A172 (cell line): ENCODE measurements at places on chromosomes 12 and 14. TPM values are rescaled to one million over a fixed set of nuclear protein-coding genes. Genes with fewer than 3 reads are reported as not detected.

Gene SLC35E3
- 1.8 and 2.7 TPM in 2 replicates for total RNA-seq

Gene NAV3
- total RNA-seq = 38.6 and 52.0 TPM in 2 replicates

Gene HCAR1
- total RNA-seq = not detected in 2 replicates

Gene TCL1B
- not detected in 2 replicates for total RNA-seq

Gene OR11G2
- total RNA-seq = not detected in 2 replicates

Gene TUBA1C
- 1,111 and 1,563 TPM in 2 replicates for total RNA-seq

- peak; percentile 43 for DNase-seq
Measured at GRCh38 chr14:70698288-70698687, 56.6 kb downstream of the TTC9 start.

- no peak for DNase-seq
Measured at GRCh38 chr12:14431975-14432374, 66.5 kb downstream of the ATF7IP start.

GRCh38 chr12:78331753-78332152, 501.1 kb downstream of the NAV3 start:
- DNase-seq = no peak

GRCh38 chr12:64029013-64029857, 184.7 kb downstream of the SRGAP1 start:
- peak; percentile 35 for DNase-seq

DNA sequence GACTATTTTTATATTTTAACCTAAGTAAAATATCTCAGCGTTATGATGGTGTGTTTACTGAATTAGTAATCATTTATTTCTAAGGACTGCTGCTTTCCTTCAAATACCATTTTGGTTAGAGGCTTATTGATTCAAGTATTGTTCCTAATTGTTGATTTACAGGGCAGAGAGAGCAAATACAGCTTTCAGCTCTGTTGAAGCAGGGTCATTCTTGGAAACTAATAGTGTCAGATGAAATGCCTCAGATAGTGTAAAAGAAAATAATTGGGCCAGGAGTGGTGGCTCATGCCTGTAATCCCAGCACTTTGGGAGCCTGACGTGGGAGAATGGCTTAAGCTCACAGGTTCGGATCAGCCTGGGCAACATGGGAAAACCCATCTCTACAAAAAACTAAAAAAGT, 249.3 kb downstream of the FUT8 start:
- no peak for DNase-seq

DNA sequence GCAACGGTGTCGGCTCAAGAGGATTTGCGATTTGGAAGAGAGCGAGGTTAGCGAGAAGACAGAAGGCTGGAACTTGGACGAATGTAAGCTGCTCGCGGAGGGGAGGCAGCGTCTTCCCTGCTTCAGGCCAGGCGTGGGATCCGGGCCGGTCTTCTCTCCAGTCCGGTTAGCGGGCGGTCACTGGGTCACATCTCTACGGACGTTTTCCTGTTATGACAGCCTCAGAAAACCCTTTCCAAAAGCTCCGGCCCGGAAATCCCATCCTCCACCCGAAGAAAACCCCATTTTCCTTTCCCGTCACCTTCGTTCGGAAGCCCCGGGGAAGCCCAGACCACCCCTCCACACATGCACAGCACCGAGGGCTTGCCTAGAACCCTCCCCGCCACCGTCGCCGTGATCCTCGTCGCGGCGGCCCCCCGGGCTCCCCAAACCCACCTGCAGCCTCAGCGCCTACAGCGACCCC, 268 bp downstream of the NDUFB1 start:
- peak; percentile 7 for DNase-seq

DNA sequence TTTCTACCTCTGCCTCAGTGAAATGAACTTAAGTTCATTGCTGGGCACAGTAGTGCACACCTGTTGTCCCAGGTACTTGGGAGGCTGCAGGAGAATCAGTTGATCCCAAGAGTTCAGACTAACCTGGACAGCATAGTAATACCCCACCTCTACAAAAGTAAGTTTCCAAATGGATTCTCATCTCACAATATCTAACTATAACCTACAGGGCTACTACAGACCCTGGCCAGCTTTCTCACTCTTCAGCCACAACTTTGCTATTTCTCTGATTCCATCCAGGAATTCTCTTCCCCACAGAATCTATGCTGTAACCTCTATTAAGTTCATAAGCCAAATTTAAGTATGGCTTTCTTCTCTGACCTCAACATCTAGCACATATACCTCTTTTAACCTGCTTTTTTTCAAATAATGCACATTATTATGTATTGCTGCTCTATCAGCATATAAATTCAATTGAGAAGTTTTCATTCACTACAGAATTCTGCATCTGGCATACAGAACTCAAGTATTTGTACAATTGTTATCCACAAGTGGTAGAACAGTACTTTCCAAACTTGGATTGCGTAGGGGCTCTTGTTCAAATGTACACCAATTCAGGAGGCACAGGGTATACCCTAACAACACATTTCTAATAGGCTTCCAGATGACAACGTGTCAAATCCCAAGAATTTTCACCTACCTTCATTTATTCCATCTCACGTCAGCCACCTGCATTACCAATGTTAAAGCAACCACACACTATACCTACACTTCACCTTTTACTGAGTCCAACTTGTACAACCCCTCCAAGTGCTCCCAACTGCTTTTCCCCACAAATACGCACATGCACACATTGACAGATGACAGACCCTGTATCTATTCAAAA, 3.8 kb downstream of the RPS29 start:
- no peak for DNase-seq

GRCh38 chr12:114672817-114673168, 11.2 kb downstream of the TBX3 start:
- DNase-seq = no peak

DNA sequence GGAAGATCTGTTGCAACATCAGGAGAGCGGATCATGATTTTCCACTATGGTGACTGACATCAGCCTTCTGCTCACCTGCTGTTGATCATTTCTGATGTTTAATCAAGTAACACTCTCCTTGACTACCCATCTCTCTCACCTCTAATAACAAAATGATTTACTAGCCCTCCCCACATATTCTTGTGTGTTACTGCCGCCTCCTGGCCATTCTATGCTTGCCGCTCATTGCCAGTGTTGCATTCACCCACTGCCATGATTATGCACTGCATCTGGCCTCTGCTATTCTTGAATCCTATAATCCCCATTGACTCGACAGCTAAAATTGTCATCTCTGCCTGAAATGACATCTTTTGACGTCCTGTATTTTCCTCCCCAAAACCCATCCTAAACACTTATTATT, 113.8 kb downstream of the RERGL start:
- peak; percentile 13 for DNase-seq

DNA sequence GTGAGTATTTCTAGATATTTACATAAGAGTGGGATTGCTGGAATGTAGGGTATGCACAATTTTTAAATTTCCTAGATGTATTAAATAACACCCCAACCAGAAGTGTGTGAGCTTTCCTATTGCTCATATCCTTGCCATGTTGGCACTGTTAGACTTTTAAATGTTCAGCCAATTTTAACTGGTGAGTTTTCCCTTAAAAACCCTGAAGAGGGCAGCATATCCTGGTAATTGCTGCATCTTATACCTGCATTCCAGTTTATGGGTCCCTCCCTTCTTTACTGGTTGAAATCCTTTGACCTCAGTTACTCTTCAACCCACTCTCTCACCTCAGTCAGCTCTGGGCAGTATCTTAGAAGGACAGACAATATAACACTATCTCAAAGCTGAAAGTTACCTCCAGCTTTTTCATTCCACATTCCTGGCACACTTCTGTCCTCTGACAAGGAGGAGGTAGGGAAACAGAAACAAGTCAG, 270.6 kb downstream of the PAWR start:
- peak; percentile 89 for DNase-seq

DNA sequence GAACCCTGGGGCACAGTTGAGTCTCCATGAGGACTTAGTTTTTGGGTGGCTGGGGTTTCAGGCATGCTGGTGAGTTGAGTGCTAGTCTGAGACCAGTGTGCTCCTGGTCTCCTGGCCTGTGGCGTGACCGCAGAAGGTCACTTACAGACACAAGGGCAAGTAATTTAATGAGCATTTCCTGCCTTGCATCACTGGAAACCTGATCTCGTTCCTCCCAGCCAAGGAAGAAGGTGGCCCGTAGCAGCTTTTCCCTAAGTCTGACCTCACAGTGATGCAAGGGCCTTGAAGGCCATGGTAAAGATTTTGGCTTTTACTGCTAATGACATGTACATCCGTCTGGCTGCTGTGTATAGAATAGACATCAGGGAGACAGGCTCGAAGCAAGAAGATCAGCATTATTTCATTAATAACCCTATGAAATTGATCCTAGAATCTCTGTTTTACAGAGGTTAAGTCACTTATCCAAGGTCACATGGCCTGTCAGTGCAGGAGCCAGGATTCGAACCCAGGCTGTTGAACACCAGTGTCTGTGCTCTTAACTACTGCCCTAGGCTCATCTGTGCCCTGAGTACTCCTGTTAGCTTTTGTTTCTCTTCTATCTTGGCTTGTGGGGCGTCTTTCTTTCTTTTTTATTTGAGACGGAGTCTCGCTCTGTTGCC, 4.6 kb downstream of the TMEM120B start:
- DNase-seq = peak; percentile 95

GRCh38 chr14:93984987-93985410, 8.6 kb upstream of the ASB2 start:
- peak; percentile 71 for DNase-seq

- DNase-seq = no peak
Measured at GRCh38 chr14:26213846-26214575, 383.8 kb downstream of the NOVA1 start.

DNA sequence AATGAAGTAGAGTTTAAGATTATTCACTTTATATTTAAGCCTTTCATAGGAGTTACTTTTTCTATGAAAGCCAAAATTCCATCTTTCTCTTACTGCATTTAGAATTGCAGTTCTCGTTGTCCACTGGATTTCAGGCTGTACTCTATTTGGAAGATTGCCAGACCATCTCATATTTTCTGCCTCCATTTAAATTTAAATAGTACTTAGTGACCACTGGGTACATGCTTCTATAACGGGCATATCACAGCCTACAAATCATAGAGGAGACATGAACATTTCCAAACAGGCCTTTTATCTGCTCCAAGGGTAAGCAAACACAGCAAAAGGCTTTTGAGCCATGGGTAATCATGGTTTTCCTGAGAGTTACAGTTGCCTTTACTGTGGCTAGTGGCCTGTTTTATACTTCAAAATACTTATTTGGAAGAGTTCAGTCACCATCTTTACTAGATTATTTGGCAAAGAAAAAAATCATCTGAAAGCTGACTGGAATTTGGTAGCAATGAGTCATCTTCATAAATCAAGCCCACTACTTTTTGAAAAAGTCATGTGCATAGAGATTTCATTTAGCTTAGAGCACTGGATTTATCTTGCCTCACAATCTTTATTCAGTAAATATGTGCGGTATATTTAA, 15.7 kb downstream of the ANO6 start:
- DNase-seq = peak; percentile 83

GRCh38 chr14:58078068-58078467, 73.9 kb downstream of the ARMH4 start:
- peak; percentile 79 for DNase-seq

- DNase-seq = no peak
Measured at GRCh38 chr14:57491640-57492039, 2.0 kb downstream of the CCDC198 start.
